Activated CD8-positive, alpha-beta memory T cell treated with anti-CD3 and anti-CD28 coated beads, Interleukin-2, amount 50 U/mL, for 4 hours (primary cell): ENCODE measurements at places on chromosomes 1 and 21.

DNA sequence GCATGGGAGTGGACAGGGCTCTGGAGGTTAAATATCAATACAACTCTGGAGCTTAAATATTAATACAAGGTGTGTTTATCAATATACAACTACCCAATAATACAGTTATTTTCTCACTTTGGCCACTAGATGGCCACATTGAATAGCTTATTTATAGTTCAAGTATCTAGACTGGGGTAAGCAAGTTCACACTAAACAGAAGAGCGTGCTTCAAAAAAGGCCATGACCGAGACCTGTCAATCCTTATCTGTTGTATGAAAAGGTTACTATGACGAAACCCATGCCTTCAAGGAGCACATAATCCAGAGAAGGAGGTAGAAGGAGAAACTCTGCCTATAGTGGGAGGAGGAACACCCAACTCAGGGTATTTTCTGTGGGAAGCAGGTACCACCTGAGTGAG is 29.1 kb downstream of the CHML start:
- no peak for DNase-seq

DNA sequence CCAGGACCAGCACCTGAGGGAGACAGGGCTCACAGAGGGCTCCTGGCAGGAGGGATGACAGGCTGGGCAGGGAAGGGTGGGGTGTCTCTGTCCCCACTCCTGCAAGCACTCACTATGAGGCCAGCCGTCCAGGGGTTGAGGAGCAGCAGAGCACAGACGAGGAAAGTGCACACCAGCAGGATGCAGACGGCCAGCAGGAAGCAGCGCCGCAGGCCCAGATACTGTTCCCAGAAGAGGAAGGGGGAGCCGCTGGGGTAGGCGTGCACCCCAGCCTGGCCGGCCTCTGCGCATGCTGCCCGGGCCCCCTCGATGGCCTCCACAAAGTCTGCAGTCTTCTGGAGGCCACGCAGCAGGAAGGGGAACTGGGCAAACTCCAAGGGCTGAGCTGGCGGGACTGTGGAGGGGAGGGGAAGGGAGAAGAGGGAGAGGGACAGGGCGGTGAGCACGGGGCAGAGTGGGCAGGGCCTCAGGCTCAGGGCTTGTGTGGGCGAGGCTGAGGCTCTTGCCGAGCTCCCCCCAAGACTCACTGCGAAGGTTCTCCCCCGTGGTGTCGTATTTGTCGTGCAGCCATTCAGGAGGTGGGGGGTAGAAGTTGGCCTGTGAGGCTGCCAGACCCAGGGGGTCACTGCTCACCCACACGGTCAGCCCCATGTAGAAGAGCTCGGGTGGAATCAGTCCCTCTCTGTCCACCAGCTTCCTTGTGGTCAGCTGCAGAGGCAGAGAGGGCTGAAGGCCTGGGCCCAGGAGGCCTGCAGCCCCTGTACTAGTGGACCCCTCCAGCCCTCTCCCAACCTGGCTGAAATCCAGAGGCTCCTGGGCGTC is 16.5 kb downstream of the PTCH2 start:
- DNase-seq, result no peak

- DNase-seq, result no peak
Observed at GRCh38 chr1:17765444-17766411, 10.6 kb downstream of the ACTL8 start.

DNA sequence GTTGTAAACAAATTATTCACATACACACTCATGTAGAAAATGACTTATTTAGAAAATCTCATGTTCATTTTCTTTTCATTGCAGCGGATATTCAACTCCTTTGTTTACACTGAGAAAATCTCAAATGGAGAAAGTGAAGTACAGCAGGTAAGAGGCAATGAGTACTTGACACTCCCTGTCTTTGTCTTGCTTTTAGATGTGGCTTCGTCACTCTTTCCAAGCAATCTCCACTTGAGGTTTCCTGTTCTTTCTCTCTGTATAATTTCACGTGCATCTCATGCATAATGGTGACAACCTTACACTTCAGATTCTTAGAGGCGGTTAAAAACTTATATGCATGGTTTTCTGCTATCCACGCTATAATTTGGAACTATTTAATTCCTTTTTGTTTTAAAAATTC is 80.6 kb downstream of the CACHD1 start:
- DNase-seq, result no peak

- no peak for DNase-seq
Observed at GRCh38 chr1:179493323-179493722, 82.4 kb downstream of the NPHS2 start.

- no peak for DNase-seq
Observed at GRCh38 chr1:44238660-44239059, 25.4 kb downstream of the DMAP1 start.

DNA sequence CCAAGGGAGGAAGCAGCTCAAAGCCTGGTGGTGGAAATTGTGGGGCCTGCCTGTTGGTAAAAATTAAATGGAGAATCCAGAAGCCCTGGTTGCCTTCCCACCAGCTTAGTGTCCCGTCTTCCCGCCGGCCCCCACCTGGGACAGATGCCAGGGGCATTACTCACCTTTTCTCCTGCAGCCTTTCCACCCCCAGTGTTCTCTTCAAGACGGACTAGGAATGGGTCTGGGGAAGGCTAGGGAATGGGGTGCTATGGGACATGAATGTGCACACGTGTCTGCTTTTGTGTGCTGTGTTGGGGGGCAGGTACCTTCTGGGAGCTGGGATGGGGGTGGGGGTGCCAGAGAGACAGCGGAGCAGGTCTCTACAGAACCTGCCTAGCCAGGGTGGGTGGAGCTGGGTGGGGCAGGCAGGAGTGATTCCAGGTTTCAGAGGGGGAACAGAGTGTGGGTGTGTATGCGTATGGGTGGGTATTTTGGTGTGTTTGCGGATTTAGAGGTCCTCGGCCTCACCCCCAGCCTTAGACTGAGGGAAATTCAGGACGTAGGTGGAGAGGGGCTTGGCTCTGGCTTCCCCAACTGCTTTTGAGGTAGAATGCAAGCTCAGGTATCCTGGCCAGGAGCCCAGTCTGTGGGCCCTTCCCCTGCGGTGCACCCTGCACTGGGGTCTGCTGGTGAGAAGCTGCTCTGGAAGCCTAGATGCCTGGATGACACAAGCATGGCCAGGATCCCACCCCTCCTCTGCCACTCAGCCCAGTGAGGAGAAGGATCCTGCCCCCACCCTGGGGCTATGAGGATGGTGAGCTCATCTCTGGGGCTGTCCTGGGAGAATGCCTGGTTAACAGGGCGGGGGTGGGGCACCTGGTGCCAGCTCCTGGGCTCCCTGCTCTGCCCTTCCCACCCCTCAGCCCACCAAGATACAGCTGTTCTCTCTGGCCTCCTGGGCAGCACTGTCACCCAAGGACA is 7.8 kb downstream of the VANGL2 start:
- DNase-seq, result no peak

- no peak for DNase-seq
Observed at GRCh38 chr1:20349561-20349960, 58.9 kb downstream of the VWA5B1 start.

GRCh38 chr1:228280961-228281591 is 73.2 kb downstream of the OBSCN start:
- DNase-seq, result no peak

DNA sequence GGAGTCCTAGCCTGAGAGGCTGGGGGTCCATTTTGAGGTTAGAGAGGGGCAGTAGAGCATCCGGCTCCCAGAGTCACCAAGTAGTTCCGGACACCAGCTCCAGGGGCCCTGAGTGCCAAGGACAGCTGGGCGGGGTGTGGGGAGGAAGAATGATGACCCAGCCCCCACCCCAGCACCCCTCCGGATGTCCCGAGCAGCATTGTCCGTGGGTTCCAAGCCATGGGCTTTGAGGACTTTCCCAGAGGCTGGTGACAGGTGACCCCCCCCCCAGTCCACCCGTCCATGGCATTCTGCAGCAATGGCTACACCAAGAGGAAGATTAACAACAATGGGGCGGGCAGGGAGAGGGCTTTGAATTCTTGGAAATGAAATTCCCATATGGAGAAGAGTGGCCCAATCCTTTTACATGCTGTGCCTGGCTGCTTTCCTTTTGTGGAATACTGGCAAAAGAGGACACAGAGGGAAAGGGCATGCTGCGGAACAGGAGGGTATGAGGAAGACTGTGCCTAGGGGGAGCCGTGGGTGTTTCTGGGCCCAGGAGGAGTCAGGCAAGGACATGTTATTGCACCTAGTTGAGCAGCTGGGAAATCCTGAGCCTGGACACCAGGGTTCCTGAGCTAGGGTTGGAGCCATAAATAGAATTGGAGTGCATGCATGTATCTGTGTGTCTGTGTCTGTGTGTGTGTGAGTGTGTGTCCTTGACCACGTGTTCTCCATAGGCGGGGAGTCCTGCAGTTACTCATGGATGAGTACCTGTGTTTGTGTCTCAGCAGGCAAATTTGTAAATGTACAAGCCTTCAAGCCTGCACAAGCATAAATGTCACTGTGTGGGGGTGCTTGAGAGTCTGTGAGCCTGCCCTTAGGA is 956 bp downstream of the ATP1A2 start:
- no peak for DNase-seq

DNA sequence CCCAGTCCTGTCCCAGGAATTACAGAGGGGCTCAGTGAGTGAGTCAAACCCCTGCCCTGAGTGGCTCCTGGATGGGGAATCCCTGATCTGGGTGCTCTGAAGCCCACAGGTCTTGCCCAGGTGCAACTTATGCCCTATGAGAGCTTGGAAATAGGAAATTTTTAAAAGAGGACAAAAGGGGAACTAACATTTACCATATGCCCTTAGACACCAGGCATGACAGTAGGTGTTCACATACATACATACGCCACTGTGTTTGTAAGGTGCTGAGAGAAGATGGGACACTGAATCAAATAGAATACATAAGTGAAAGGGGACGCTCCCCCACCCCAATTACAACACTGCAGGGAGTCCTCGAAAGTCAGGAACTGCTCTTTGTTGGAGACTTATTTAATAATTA is 1.4 kb downstream of the CFAP45 start:
- no peak for DNase-seq

GRCh38 chr1:230153641-230154296 is 86.7 kb downstream of the GALNT2 start:
- DNase-seq, result no peak

DNA sequence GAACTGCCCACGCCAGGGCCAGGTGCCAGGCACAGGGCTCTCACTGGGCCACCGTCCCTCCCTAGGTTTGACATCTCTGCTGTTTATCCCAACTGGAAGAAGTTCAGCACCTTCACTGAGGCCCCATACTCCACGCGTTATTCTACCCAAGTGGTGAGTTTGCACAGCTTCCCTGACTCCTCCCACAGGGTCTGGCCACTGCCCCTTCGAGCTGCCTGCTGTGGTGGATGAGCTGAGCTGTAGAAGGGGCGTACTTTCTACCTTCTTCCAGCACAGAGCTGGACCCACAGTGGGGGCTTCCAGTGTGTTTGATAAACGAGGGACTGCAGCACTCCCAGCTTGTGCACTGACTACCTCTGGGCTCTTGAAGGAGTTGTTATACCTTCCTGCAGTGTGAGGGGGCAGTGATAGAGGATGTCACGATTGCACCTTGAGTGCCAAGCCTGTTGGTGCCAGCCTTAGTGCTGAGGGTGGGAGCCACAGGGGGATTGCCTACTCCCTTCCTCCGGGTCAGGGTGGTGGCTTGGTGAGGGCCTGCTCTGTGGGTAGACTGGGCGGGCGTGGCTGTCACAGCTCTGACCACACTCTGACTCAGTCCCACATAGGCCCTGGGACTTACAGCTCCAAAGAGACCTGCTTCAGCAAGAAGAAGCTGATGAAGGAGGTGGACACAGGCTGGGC is 5.9 kb upstream of the TTC22 start:
- DNase-seq, result no peak

DNA sequence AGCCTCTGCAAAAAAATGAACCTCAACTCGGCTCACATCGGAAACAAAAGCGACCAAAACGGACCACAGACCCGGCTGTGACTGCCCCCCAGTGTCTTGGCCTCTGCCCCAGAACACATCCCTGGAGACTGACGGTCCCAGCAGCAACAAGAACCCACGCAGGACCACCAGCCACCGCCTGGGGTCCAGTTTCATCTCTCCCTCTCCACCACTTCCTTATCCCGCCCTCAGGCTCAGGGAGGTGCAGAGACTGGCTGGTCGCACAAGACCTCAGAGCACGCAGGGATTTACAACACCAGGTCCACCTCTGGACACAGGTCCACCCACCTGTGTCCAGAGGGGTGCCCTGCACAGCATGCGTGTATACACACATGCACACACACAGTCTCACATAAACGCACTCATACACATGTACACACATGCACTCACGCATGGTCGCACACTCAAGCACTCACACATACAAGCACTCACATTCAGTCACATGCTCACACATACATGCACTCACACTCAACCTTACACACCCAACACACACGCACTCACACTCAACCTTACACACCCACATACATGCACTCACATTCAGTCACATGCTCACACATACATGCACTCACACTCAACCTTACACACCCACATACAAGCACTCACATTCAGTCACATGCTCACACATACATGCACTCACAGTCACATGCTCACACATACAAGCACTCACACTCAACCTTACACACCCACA is 18.6 kb upstream of the TMEM52 start:
- DNase-seq, result no peak

DNA sequence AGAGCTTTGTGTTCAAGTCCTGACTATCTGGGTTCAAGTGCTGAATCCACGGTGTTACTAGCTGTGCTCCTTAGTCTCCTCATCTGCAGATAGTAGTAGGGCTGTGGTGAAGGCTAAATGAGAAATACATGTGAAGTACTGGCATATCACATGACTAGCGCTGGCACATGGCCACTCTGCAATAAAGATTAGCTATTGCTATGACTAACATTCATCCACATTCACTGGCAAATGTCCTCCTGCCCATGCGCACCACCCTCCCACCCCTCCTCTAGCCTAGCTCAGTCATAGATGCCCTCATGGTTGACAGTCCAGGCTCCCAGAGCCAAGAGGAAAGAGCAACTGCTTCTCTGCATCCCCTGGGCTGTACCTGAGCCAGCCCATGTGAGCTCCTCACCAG is 8.5 kb upstream of the COL8A2 start:
- no peak for DNase-seq

DNA sequence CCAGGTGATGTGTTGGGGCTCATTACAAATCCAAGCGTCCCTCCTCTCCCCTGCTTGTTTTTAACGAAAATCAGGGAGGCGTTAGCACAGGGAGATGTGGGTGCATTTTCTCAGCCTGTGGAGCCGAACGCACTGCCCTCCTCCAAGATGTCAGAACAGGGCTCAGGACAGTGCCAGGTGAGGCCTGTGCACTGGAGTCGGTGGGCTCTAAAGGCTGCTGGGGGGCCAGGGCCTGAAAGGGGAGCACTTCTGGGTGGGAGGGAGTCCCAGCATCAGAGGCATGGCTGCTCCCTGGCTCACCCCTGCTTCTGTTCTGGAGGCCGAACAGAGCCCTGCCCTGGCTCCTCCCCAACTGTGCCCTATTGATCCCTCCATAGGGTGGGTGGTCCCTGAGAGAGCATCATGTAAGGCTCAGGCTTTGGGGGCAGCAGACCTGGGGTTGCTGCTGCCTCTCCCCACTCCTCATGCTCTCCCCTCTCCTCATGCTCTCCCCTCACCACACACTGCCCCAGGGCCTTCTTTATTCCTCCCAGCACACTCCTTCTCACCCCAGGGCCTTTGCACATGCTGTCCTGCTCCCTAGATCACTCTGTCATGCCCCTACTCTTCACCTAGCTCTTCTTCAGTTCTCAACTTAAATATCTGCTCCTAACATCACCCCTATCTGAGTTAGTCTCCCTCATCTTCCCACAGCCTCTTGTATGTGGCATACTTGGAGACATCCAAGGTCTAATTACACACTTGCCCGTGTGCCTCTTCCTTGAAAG is 725.2 kb downstream of the PTPRU start:
- DNase-seq, result no peak

GRCh38 chr1:193850745-193851144 is 664.3 kb upstream of the B3GALT2 start:
- no peak for DNase-seq

GRCh38 chr1:182677397-182678098 is 6.8 kb downstream of the RGS8 start:
- DNase-seq, result no peak
